Dermis microvascular lymphatic vessel endothelial cell (primary cell): ENCODE measurements at places on chromosomes 2 and 18.

DNA sequence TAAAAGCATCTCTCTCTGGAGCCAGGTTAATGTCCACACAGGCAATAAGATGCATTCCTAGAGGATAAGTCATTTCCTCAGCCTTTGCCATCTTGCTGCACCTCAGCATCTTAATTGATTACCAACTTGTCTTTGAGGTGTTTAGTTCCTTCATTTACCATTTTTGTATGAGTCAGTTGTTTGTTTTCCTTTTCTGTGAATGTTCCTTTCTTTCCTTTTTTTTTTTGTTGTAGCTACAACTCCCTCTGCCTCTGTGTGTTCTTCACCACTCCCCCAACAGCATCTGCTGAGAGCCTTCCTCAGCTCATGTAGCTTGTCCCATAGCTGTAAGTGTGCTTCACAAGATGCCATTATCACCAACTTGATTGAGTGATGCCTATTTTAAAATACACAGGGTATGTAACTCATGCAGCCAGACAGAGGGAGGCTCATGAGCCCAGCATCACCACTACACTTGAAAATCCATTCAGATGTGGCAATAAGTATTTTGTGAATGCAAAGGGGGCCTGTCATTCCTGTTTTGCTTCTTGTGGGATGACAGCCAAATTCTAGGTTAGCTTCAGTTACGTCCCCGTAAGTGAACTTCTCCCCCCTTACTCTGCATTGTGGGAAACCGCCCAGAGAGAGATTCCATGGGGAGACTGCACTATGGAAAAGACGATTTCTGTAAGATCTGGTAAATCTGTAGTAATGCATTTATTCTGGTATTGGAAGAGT lies 315.9 kb upstream of the ZEB2 start:
- peak; percentile 19 for DNase-seq

- DNase-seq, result no peak
Measured at GRCh38 chr2:166651991-166652390, 157.9 kb upstream of the SCN7A start.

- no peak for DNase-seq
Measured at GRCh38 chr2:47293976-47294375, 109.0 kb upstream of the MSH2 start.

GRCh38 chr2:241142063-241142462 lies 7.2 kb downstream of the PASK start:
- no peak for DNase-seq

GRCh38 chr2:1731447-1731962 lies 12.8 kb downstream of the PXDN start:
- DNase-seq, result no peak

DNA sequence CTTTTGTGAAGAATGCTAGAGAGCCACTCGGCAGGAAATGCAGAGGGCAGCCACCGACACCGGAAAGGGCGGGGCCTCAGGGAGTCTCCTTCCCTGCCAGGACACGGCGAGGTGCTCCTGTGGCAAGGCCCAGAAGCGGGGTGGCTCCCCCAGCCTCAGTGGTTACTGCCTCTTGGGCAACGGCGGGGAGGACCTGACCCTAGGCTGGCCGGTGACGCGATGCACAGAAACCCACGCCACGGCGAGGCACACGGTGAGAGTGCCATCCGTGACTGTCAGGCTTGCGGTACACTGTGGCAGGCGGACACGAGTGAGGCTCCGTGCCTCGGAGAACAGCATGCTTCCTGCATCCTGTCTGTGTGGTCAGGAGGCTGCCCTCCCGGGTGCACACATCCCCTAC lies 47.8 kb downstream of the ZAP70 start:
- DNase-seq, result no peak
